Activated T-helper 1 cell treated with anti-CD3 and anti-CD28 coated beads, Interleukin-2, amount 50 U/mL, for 16 hours (primary cell): ENCODE measurements at places on chromosomes 11 and 22.

DNA sequence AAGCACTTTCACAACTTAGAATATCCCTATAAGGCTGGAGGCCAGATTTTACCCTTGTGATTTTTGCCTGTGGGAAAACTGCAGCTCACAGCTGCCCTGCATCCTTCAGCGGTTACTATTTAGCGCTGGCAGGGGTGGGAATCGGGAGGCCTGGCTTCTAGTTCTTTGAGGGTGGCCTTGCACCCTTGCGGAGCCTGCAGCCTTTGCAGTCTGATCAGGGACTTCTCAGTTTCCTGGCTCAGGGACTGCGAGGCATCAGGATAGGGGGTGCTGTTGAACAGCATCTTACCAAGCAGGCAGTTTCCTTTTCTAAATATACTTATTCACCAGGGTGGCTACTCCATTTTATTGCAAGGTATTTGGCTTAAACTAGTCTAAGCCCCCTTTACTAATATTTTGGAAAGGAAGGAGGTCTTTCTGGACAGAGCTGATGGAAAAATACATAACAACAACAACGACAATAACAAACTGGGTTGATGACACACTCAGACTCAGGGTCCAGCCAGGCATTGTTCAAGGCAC, 2.9 kb upstream of the APOA1 start:
- no peak for DNase-seq

- no peak for DNase-seq
Measured at GRCh38 chr22:20013382-20013871, 3.2 kb downstream of the ARVCF start.

DNA sequence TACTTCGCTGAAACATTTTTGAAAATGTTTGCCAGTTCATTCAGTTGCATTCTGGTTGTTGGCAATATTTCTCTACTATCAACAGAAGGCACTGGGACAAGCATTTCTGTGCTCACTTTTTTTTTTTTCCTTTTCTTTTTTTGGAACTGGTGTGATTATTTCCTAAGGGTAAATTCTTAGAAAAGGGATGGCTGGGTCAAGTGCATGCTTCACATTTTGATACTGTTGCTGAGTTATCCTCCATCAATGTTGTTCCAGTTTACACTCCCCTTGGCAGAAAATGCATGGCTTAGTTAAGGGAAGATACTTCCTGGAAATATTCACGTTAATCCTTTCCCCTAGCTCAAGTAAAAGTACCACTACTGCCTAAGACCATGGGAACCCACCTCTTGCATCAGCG, 81.8 kb downstream of the OSBP2 start:
- DNase-seq: no peak

DNA sequence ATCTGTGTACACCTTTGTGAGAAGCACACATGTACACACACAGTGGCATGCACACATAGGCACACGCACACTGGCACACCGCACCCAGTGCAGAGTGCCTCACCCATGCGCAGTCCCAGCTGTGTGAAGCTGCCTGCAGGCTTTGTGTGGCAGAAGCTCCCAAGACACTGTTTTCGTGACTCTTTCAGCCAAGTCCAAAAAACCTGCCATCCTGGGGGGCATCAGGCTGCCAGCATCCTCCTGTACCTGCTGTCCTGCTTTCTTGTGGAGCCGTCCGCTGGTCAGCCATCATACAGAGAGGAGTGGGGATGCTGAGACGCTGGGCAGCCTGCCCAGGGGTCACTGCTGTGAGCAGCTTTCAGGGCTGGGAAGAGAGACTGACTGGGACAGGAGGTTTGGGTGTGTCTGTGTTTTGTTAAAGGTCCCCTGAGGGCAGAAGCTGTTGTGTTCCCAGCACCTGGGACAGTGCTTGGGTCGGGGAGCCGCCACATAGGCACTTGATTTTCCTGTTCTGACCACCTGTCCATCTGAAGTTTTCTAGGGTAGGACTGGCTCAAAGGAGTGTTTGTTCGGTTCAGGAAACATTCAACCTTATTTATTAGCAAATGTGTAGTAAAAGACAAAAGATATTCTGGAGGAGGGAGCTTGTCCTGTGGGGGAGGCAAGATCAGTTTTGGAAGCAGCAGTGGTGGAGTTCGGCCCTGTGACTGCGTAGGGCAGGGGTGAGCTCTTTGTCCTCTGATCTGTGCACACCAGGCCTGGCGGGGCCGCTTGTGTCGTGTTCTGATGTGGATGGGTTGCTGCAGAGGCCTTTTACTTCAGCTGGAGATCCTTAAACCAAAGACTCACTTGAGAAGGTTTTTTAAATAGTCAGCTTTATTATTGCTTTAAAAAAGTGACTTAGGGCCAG, 29.7 kb downstream of the AP2A2 start:
- DNase-seq: no peak

DNA sequence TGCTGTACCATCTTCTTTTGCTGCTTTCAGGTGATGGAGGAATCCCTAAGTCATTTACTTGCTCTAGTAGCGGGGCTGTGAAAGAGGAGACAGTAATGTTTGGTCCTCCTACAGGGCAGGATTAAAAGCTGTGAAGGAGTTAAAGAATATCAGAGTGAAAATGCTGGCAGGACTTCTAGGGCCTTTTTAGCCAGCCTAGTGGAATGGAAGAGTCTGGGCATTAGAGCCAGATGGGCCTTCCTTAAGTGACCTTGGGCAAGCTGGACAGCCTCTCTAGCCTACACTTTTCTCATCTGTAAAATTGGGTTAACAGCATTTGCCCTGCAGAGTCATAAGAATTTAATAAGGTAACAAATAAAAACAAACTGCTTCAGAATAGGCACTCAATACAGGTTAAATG, 114.7 kb downstream of the RBFOX2 start:
- DNase-seq: no peak

DNA sequence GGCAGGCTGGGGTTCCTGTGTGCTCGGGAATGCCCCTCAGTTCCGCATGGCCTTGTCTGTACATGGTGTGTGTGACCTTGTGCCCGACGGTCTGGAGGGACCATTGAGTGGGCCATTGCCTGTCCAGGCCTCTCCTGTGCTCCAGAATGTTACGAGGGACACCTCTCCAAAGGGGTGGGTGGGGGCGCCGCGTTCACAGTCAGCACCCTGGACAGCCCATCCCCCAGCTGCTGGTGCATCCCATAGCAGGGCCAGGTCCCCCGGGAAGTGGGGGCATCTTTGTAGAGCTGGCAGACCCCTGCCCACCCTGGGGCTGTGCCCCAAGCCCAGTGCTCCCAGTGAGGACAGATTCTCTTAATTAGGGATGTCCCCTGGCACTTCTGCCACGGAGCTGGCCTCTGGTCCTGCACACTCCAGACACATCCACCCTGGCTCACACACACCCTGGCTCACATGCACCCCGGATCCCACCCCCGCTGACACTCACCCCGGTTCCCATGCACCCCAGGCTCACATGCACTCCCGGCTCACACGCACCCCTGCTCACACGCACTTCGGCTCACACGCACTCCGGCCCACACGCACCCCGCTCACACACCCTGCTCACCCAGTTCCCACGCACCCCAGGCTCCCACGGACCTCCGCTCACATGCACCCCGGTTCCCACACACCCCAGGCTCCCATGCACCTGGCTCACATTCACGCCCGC, 15.6 kb downstream of the TSPAN4 start:
- no peak for DNase-seq

- no peak for DNase-seq
Measured at GRCh38 chr22:40342521-40342920, 3.8 kb upstream of the ADSL start.

DNA sequence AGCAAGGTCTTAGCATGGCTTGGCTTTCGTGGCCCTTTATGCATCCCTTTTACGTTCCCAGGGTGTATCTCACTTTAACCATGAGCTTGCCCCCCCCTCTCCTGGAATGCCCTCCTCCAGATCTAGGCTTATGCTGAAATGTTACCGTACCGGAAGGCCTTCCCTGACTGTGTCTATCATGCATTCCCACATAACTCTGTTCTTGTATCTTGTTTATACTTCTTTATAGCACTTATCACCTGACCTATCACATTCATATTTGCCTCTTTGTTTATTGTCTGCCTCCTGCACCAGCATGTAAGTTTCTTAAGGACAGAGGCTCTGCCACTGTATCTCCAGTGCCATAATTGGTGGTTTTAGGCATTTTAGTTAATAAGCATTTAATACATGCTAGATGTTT, 38.9 kb downstream of the PPFIBP2 start:
- no peak for DNase-seq

GRCh38 chr22:40484906-40485669, 114.7 kb downstream of the SGSM3 start:
- DNase-seq: no peak

- no peak for DNase-seq
Measured at GRCh38 chr11:16769386-16769785, 30.9 kb downstream of the C11orf58 start.

DNA sequence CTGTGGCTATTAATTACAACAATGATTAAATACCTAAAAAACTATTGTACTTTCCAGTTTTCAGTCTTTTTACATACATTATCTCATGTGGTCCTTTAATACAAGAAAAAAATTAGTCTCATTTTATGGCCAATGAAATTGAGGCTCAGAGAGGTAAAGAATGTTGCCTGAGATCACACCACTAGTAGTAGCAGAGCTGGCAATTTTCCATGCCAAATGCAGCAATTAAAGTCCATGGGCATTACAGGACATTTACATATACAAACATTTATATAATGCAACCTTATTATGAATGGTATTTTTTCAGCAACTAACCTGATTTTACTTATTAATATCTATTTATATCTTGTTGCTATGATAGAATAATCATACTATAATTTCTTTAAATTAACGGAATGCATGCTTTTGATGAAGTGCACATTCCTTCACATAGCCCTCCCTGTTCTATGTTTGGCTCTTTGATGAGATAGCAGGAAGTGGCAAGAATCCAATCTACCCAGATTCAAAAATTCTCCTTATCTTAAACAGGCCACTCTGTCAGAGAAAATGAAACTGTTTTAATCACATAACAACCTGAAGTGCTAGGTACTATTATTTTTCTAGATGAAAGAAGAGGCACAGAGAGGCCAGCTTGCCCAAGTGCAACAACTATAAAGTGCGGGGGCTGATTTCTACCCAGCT, 120.9 kb upstream of the LDLRAD3 start:
- no peak for DNase-seq

- DNase-seq: no peak
Measured at GRCh38 chr22:47813661-47814060, 1051.2 kb downstream of the TBC1D22A start.

- DNase-seq: no peak
Measured at GRCh38 chr11:26703411-26704191, 18.3 kb downstream of the SLC5A12 start.

GRCh38 chr11:8232849-8233606, 30.6 kb downstream of the LMO1 start:
- no peak for DNase-seq

GRCh38 chr11:132106096-132106982, 735.9 kb downstream of the NTM start:
- no peak for DNase-seq

- DNase-seq: no peak
Measured at GRCh38 chr11:3036419-3036818, 20.8 kb downstream of the CARS1 start.

- DNase-seq: no peak
Measured at GRCh38 chr11:71396548-71397123, 51.6 kb downstream of the DHCR7 start.
